ENCODE measurements at places on chromosomes 4 and X. TPM values are rescaled to one million over a fixed set of nuclear protein-coding genes. Genes with fewer than 3 reads are reported as not detected.

Gene COL4A6
- 13.8 TPM for total RNA-seq

Gene GPRASP1
- total RNA-seq: 0.22 TPM

Gene FABP2
- total RNA-seq: not detected

Gene P2RY4
- total RNA-seq: not detected

Gene CC2D2A
- 12.4 TPM for total RNA-seq

All from A549 treated with Mapracorat at 1 μM for 4 hours (cell line).